Right renal pelvis (tissue), 4 donors: ENCODE measurements at places on chromosomes 16 and 17.

DNA sequence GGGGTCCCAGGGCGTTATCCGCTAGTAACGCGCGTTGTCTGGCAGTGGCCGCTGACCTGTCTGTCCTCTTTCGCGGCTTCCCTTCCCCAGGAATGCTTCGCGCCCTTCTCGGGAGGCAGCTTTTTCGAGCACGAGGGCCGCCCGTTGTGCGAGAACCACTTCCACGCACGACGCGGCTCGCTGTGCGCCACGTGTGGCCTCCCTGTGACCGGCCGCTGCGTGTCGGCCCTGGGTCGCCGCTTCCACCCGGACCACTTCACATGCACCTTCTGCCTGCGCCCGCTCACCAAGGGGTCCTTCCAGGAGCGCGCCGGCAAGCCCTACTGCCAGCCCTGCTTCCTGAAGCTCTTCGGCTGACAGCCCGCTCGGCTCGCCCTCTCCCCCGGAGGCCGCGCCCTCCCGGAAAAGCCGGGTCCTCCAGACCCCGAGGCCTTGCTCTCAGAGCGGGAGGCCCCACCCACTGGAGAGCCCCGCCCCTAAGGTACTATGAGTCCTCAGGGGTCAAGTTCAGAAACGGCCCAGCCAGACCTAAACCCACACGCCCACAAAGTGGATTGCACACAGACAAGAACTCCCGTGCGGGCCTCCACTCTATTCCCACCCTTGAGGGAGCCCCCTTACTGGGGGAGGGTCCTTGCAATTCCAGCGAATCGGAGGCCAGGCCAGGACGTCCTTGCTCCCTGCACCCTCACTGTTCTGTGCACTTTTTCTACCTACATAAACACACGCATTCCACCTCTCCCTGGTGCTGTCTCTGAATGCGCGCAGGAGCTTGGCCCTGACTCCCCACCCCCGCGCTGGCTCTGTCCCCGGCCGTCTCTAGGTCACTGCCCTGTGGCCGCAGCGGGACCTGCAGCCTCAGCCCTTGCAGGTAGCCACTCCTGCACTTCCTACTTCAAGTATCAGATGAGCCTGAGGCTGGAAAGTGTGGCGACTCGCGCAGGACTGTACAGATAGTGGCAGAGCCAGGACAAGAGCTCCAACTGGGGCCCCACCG, 5.4 kb upstream of the SLC5A2 start:
- no peak for DNase-seq

DNA sequence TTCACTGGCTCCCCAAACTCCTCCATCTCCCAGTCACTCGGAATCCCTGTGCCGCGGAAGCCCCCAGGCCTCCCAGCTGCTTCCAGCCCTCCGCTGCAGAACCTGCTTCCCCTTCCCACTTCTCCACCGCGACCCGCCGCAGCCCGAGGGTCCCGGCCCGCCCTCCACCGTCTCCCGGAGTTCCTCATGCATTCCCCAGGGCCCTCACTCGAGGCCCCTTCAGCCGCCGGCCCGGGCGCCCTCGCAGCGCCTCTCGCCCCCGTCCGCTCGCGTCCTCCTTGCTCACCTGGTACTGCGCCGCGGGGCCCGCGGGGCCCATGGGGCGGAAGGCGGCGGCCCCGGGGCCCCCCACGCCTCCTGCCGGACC, 329 bp downstream of the SMARCD2 start:
- DNase-seq = no peak

- DNase-seq = no peak
Measured at GRCh38 chr16:2914233-2914632, 2.5 kb downstream of the FLYWCH1 start.

DNA sequence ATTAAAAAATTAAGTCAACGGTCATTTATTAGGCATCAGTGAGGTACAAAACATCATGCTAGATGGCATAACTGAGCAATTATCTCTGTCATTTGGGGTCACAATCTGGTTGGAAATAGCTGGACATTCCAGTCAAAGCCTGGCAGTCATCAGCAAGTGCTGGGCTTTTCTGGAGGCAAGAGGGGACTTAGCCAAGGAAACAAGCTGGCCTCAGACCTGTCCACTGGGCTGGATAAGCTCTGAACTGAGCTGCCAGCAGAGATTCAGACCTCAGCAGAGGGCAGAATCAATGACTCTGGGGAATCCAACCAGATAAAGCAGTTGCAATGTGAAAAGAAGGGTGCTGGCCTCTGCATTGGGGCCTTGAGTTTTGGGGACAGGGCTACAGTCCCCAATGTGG, 161.9 kb upstream of the NOL11 start:
- no peak for DNase-seq

- DNase-seq = no peak
Measured at GRCh38 chr17:57634713-57635465, 110.2 kb downstream of the CCDC182 start.

GRCh38 chr16:4517812-4518680, 20.5 kb downstream of the CDIP1 start:
- DNase-seq = no peak

- no peak for DNase-seq
Measured at GRCh38 chr16:87959391-87959990, 8.3 kb downstream of the BANP start.

DNA sequence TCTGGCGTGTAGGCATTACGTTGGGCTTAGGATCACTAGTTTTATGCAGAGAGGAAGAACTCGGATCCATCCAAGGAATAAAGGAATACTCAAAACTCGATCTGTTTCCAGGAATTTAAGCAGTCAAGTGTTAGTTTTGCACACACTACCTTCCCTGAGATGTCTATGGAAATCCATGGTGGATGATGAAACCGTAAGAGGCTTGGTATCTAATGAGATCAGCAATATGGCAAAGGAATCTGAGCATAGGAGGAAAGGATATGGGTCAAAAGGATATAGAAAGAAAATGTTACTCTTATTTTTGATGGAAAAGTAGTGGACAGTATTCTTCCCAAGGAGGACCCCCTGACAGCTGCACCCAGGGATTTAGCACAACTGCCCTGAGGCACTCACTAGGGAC, 59.6 kb downstream of the SMG6 start:
- no peak for DNase-seq

- DNase-seq = no peak
Measured at GRCh38 chr16:27335349-27336053, 21.7 kb downstream of the IL4R start.

DNA sequence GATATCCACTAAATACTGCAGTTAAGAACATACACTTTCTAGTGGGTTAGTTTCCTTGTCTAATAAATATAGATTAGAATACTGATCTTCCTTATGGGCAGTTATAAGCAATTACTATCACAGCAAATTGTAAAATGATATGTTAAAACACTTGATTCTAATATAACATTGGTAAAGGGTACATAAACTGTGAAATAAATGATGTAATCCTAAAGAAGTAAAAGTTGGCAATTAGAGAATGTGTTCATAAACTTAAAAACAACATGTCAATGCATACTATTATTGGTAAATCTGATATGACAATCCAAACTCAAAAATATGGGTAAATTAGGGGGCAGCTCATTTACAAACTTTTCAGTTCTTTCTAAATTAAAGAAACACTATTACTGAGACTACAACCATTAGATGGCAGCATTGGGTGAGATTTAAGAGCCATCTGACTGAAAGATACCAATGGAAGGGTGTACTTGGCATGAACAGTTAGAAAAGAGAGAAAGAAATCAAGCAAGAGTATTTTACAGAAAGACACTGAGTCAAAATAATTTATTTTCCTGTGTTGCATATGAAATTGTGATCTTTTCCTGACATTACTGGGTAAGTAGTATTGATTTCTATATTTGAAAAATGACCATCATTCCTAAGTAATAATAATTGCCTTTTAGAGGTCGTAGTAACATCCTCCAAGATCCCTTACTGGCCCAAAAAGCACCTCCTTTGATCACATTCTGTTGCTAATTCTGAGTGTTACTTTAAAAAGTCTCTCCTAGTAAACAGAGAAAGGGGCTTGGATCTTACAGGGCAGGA, 119.6 kb downstream of the SPAG9 start:
- peak; percentile 37 for DNase-seq

DNA sequence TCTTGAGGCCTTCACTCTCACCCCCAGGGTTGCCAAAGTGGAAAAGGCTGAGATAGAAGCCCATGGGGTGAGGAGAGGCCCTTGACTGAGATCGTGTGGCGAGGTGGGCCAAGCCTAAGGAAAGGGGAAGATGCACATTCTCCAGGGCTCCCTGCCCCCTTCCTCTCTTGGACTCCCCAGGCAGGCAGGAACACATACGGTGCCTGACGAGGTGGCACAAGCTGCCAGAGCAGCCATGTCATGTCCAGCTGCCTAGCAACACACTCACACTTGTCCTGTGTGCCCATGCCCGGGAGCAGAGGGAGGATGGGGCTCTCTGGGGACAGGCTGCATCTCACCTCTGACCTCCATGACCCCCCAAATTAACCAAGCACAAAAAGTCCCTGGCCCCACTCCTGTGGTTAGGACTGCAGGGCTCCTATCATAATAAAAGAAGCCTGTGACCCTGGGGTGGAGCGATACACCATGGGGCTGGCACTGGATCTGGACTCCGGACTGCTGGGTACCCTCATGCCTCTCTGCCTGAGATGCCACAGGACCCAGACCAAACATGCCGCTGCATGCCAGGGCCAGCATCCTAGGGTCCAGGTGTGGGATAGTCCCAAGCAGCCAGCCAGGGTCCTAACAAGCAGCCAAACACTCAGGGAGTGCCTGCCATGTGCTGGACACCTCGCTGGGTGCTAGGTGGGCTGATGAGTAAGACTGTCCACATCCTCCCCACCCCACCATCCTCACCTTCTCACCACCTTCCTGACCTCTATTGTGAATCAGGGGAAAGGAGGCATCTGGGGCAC, 2.6 kb downstream of the GIT1 start:
- no peak for DNase-seq

- DNase-seq = no peak
Measured at GRCh38 chr17:42518755-42519545, 17.1 kb upstream of the NAGLU start.

- no peak for DNase-seq
Measured at GRCh38 chr16:66325717-66326376, 40.6 kb upstream of the CDH5 start.

DNA sequence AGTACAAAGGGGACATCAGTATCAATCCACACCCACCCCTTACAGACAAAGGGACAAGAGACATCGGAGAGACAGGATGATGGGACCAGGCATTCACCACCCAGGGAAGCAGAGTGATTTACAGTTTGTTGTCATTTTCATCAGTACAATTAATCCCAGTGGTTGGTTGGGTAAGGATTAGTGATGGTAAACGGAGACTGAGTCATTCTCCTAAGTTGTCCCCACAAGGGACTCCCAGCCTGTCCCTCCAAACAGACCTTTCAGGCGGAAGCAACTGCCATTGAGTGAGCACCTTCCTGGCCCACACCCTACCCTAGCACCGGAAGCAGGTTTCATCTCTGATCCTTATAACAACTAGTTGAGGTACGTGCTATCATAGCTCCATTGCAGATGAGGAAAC, 11.2 kb downstream of the PPL start:
- DNase-seq = no peak

- DNase-seq = no peak
Measured at GRCh38 chr17:45288825-45289224, 26.9 kb upstream of the SPATA32 start.

DNA sequence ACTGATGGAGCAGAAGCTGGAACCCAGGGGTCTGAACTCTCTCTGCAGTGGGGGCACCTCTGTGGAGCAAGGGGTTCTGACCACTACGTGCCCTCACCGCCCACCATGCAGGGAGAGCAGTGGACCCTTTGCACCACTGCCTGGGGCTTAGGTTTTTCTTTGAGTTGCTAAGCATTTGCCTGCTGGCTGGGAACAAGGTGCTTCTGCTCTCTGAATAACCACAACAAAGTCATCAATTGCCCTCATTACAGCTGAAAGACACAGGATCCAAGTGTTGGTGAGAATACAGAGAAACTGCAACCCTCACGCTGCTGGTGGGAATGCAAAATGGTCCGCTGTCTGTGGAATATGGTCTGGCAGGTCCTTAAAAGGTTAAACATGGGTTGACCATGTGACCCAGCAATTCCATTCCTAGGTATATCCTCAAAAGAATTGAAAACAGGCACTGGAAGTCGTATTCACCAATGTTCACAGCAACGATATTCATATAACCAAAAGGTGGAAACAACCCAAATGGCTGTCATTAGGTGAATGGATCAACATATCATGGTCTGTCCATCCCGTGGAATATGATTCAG, 22.8 kb downstream of the NLRC3 start:
- no peak for DNase-seq

DNA sequence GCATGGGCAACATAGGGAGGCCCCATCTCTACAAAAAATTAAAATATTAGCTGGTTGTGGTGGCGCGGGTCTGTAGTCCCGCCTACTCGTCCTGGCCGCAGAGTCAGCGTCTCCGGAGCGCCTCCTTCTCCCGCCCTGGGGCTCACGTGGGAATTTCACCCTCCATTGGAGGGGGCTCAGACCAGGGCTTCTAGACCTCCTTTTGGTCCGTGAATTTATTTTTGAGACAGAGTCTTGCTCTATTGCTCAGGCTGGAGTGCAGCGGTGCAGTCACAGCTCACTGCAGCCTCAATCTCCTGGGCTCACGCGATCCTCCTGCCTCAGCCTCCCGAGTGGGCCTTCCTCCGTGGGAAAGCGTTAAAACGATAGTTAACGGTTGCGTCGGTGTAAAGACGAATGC, 394 bp upstream of the NME4 start:
- no peak for DNase-seq

DNA sequence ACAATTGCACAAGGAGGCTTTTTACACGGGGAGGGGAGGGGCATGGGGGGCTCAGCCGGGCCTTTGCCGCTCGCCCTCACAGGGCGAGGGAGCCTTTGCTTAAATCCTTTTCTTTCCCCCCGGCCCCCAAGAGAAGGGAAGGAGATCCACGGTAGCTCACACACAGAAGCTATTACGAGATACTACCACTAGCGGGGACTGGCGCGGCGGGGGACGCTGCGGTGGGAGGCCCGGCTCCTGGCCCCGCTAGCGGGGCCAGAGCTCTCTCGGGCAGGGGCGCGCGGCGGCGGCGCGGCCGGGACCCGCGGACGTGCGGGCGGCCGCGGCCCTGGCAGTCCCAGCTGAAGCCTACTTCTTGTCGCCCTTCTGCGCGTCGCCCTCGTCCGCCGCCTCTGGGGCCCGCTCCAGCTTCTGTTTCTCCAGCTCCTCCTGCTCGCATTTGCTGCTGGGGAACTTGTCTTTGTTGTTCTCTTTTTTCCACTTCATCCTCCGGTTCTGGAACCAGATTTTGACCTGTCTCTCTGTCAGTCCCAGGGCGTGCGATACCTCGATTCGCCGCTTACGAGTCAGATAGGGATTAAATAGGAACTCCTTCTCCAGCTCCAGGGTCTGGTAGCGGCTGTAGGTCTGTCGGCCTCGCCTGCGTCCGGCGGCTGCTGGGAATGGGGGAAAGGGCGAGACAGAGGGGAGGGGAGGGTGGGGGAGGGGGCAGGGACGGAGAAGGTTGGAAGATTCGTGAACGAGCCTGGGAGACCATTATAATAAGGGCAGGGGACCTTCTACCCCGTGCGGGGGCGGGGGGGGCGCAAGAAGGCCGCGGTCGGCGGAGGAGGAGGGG, 2.0 kb downstream of the HOXB8 start:
- no peak for DNase-seq

- DNase-seq = peak; percentile 53
Measured at GRCh38 chr17:57999496-58000017, 7.5 kb downstream of the SRSF1 start.

DNA sequence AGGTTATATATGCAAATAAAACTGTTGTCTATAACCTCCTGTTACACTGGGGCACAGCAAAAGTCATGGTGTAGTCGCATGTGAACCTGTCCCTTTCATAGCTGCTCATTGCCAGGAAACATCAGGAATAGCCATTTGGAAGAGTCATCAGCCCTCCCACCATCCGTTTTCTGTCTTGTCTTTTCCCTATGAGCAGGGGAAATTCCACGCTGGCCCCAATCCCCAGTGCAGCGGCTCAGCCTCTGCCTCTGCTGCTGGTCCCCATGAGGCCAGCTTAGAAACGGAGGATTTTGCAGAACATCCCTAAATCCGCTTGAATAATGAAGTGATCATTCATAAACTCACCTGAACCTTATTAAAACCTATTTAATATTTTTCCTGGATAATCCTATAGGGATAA, 10.5 kb downstream of the MAPT start:
- DNase-seq = no peak
